Stimulated activated naive CD4-positive, alpha-beta T cell (primary cell): ENCODE measurements at places on chromosomes 12 and 14.

DNA sequence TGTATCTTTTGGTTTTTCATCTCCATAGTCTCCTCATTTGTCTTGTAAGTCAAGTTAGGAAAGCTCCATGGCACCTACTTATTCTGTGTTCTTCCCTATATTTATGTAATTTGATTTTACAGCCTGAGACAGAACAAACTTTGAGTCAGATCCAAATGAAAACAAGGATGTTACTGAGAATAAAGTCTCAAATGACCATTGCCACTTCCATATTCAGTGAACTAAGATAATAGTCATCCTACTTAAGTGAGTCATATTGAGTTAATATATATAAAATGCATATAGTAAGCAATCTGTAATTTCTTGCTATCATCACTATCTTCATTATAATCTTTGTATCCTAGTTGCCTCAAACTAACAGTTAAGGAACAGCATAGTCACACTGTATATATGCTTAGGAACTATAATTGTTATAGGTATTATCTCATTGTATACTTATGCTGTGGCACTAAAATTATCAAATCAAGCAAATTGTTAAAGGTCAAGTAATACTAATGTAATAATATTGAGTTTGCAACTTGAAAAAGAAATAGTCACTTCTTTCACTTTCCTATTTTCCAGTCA, 30.8 kb downstream of the TMTC3 start:
- DNase-seq: no peak

- DNase-seq: peak; percentile 21
These were observed 22.4 kb upstream of the GPR33 start for GRCh38 chr14:31510222-31510621.

GRCh38 chr14:31030469-31030868, 4.3 kb upstream of the STRN3 start:
- DNase-seq: no peak

DNA sequence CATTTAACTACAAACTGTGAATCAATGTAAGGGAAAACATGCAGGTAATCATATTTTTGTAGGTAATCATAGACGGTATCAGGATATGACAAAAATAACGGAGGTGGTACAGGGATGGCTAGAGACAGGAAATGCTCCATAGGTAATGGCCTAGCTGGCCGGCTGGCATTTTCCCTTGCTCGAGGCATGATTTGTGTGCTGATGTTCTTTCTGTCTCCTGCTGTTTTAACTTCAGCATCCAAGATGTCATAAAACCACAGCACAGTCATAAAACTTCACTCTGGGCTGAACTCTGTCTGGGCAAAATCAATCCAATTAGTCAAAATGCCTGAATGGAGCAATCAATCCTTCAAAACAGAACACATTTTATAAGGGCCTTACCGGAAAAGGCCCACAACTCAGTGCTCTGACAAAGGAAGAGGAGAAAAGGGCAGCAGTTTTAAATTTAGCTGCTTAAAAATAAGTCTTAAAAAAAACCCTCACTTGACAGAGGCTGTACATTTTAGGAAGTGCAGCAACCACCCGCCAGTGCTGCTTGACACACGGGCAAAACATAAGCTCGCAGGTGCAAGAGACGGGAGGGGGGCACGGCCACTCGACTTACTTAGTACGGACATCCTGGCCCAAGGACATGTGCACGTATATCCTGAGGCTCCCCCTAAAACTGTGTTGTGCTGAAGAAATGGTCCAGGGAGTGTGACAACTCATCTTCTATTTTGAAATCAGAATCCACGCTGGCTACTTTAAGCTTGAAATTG, 40.5 kb upstream of the GPR68 start:
- no peak for DNase-seq

DNA sequence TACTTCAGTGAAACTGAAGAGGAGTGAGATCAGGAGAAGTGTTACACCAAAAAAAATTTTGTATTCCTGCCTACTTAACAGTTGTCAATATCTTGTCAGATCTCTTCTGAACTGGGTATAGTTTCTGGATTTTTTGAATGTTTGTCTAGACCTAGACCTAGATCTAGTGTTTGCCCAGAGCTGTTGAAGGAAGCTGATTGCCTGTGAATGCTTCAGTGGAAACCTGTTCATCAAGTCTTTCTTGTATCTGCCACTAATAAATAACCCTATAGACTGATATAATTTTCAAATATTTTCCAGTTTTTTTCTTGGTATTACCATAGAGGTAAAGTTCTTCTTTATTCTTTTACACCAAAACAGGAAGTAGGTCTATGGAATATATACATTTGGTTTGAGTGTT, 781.5 kb upstream of the FBXO33 start:
- DNase-seq: no peak

GRCh38 chr12:103547376-103547775, 39.7 kb upstream of the STAB2 start:
- no peak for DNase-seq

- no peak for DNase-seq
These were observed 113.2 kb downstream of the CAND1 start for GRCh38 chr12:67382241-67382871.

GRCh38 chr14:63910583-63911363, 58.0 kb downstream of the SYNE2 start:
- no peak for DNase-seq

DNA sequence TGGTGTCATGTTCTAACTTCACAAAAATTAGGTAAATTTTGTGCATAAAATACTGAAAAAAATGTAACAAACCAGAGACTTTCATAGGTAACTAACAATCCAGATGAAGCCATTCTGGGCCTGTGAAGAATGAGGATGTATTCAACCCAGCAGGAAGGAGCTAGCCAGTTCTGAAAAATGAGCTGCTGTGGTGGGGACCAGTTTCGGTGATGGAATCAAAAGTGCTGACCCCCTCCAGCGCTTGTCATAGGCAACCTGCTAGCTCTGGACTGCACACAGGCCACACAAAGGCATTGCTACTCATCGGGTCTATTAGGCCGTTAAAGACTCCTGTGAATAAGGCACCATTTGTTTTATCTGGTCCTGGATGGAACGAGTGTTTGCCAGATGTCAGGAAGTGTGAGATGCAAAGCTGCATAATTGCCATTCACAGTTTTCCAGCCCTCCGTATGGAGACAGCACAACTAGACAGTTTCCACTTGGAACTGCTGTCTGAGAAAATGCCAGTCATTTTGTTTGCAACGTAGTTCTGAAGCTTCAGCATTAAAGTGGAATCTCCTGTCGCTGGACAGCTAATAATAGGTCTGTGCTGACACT, 3.3 kb upstream of the RIMBP2 start:
- DNase-seq: no peak

GRCh38 chr14:44109036-44109435, 398.0 kb downstream of the FSCB start:
- DNase-seq: no peak

DNA sequence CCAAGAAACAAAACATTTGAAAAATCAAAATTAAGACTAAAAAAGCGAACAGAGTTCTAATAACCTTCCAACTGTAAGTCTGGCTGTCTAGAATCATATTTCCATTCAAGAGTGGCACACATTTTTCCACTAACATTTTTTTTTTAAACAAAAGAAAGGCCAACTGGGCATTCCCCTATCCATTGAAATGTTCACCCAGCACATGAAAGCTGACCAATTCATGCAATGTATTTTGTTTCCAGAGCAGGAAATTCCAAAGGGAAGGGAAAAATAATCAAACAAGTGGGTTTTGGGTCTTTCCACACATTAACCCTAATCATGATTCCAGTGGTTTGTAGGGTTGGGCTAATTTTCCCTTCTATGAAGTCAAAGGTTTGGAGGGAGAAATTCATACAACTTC, 206.5 kb downstream of the CALM1 start:
- no peak for DNase-seq

- DNase-seq: no peak
These were observed 179.0 kb downstream of the FOXN3 start for GRCh38 chr14:89237921-89238529.

DNA sequence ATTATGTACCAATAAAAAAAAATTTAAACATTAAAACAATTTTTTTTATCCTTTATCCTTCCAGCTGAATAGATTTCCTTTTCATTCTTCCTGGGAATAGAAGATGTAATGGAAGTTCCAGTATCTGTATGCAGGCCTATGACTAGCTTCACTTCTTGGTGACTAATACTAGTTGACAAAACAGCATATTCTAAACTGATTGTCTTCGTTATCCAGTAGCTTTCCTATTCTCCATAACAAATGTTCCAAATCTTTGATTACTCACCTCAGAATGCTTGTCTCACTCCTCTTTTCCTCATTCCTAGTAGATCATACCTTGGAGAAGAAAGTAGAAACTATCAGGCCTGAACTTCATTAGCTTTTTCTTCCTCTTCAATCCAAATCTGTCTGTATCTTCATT, 70.7 kb downstream of the PLEKHA5 start:
- DNase-seq: no peak

- DNase-seq: no peak
These were observed 11.0 kb downstream of the ARHGDIB start for GRCh38 chr12:14950421-14950820.

DNA sequence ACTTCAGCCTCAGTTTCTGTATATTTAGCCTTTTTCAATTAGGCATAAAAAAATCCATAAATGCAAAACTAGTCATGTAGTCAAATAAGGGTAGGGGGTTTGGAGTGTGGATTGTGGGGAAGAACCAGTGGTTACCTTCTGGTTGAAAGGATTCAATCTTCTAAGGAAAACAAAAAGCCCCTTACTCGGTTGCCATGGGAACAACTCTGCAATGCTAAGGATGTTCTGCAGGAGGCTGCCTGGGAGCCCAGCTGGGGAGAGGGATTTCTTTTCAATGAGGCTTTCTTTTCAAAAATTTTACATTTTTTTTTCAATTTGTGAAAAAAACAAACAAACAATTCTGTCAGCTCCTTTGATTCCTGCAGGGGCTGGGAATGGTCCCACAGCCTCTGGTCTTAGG, 67.2 kb downstream of the SLC8A3 start:
- DNase-seq: no peak

DNA sequence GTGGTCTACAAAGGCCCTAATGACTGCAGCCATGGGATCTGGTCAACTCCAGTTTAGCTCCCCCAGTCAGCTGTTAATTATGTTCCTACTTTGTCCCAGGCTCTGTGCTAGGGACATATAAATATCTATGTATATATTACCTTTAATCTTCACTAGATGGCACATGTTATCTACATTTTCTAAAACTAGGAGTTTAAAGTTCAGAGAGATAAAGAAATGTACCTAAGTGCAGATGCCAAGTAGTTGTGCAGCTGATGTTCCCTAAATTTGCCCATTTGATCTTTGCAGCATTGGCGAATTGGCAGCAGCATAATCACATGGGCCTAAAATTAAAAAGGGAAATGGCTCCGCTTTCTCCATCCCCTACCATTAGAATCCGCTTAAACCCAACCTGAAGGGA, 541.1 kb downstream of the MED13L start:
- DNase-seq: no peak

DNA sequence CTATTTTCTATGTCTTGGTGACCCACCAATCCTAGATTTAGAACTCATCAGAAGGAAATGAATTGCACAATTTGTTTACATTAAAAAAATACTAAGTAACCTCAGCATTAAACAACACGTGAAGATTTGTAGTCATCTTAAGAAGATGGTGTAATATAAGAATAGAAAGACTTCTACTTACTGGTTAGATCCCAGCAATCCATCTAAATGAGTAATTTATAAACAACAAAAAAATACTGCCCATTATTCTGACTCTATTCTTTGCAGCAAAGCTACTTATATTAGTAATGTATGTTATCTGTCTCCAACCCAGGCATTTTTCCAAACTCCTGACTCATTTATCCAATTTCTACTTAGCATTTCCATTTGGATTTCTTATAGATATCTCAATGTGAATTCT, 67.8 kb downstream of the CD163L1 start:
- no peak for DNase-seq

DNA sequence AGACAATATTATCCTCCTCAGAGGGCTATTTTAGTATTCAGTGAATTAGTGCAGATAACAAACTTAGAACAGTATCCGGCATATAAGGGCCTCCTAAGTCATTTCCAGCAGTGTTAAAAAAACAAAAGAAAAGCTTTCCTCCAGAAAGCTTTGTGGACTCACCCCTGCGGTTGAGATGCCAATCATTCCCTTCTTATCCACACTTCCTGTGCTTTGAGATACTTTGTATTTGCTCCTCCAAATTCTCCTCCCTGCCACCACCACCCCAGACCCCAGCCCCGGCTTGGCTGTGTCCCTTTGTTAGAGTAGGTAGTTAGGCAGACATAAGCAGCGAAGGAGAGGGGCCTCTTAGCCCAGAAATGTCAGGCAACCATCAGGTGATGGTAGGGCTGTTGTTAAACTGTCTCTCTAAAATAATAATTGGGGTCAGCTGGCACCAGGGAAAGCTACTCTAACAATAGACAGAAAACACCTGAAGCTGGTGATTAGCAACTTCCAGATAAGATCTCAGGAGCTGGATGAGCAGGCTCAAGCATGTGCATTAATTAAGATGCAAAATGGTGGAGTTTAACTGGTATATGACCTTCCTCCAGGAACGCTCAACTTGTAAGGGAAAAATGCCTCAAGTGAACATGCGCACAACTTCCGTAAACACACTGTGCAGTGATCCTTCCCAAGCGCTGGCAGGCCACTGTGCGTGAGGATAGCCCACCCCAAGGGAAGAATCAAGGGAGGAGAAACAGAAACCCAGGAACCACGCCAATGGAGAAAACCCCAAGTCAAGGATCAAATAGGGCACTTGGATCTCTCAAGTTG, 152.1 kb upstream of the EEA1 start:
- no peak for DNase-seq

DNA sequence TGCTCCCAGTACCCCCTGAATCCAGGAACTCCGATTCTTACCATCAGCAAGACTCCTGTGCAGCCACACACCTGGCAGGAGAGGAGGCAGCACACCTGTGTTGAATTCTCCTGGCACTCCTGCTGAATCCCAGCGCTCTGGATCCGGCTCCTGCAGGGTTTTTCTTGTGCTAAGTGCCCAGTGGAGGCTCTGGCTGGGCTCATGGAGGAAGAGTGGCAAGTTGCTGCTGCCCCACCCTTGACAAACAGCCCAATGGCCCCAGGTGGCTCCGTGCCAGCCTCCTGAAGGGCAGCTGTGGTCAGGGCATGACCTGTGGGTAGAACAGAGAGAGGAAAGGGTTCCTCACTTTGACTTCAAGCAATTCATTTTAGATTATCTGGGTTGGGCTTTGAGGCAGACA, 20.0 kb downstream of the CRACR2A start:
- DNase-seq: no peak

DNA sequence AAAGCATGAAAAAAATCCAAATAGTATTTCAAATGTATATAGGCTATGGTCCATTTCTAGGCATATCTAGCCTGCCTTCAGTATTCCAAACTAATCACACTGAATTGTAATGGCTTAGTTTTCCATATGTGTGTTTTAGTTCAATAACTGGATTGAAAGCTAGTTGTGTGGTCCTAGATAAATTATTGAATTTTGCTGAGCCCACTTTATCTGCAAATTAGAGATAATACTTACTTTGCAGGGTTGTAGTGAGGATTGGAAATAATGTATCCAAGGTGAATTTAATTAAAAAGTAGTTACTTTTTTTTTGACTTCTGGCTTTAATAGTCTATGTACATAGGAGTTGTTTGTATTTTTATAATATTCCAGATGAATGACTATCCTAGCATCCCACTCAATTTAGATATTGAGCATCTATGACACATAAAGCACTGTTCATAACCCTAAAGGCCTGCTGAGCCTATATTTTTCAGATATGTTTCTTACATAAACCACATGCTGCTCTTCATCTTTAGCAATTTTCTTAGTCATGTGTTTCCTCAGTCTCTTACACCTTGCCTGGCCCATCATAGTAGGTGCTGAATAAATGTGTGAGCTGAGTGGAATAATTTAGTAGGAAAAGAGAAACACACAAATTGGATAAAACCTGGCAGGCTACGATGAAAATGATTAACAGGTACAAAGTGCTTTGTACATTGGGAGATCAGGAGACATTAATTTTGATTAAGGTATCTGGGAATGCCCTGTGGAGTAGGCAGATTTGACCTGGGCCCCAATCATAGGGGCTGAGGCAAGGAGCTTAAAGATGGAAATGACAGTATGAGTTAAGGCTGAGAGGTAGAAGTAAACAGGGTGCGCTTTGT, 1.1 kb upstream of the ATP23 start:
- no peak for DNase-seq
